ENCODE measurements at places on chromosomes 11 and 22.

DNA sequence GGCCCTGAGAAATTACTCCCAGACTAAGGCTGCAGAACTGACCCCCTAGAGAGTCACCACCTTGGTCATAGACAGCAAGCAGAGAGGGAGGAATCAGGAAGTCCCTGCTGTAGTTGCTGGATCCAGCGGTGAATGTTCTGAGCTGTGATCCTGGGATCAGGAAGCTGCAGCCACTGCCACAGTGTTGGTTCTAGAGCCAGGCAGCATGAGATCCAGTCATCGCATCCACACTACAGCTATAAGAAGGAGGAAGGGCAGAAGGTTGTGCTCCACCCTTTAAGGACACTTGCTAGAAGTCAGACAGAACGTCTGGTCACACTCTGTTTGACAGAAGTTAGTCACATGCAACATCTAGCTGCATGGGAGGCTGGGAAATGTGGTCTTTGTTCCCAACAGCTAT lies 104.7 kb upstream of the OR4B1 start:
- DNase-seq: no peak

DNA sequence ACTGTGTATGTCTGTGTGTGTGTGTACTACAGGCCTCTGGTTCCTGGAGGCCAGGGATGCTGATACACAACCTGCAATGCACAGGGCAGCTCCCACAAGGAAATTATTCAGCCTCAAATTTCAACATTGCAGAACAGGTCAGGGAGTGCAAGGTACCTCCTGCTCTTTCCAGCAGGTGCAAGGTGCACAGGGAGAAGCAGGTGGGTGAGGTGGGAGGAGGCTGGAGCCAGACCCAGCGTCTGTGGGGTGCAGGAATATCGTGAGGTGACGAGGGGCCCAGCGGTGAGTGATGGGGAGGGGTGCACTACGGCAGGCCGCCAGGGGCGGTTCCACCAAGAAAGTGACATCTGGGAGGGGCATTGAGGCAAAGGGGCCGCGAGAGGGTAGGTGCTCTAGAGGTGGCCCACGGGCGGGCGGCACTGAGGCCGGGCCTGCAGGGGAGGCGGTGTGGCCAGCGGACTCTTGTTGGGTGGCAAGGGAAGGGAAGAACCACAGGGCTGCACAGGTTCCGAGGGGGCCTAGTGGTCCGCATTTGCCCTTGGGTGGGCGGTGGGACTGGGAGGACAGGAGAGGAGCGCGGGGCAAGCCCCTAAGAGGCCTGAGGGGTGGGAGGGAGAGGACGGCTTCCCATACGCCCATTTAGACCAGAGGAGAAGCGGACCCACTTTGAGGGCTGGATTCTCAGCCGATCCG lies 21.6 kb downstream of the DGCR6L start:
- no peak for DNase-seq

DNA sequence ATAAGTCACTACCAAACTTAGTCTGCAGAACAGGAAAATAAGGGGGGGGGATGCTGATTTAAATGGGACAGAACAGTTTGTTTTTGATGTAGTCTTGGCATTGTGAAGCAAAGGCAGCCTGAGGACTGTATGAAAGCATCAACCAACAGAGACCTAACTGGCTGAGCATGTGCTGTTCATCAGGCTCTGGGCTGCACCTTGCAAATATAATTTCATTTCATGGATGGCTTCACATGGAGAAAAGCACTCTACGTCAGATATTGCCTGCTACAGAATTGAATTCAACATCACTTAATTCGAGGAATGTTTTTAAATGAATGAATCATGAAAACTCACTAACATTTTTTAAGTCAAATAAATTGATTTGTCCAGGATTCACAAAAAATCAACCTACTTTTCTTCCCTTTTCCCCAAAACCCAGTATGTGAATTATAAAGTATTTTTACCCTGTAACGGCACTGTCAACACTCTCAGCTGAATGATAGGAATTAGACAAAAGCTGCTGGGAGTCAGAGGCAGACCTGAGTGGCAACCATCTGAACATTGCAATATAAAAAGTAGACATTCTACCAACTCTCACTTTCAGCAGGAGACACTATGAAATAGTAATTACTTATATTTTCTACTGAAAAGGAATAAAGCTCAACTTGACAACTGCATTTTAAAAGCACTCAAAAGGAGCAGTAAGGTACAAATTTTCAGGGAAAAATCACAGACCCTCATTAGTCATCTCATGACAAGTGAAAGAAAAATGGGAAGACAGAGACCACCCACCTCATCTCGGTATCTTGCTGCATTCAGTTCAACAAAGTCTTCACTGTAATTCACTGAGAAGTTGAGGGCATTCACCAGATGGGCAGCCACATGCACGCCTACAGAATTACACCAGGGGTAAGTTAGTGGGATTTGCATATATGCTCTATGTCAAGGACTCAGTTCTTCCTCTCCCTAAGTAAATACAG lies 47.5 kb downstream of the NOX4 start:
- DNase-seq: no peak

- DNase-seq: no peak
Measured at GRCh38 chr22:33605221-33605620, 315.1 kb downstream of the LARGE1 start.

DNA sequence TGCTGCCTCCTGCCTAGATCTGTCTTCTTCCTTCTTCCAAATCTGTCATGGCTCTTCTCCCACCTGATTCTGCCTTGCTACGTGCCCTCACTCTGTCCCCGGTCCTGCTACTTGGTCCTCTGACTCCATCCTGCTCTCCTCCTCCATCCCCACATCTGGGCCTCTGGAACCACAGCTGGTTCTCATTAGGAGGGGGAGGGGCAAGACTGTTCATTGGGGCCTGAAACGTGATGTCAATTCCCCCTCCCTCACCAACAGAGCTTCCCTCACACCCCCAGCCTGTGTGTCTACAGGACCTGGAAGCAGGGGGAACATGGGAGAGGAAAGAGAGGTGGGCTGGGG lies 9.1 kb downstream of the DCHS1 start:
- DNase-seq: no peak

DNA sequence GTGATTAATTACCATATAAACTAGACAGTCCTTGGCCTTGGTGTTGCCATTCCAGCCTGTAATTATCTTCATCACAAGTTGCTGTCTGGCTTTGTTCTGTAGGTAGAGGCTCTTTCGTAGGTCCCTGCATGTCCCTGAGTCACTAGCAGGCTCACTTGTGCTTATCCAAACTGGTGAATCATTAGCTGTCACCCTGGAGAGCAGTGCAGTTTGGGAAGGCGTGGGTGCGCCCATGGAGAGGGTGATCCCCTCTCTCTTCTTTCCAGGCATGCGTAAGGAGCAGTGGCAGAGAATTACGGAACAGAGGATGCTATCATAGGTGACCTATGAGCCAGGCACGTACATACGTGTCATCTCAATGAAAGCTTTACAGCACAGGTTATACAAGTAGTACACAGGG lies 11.0 kb upstream of the EHF start:
- no peak for DNase-seq

GRCh38 chr11:8715501-8715900 lies 32.9 kb downstream of the RPL27A start:
- DNase-seq: no peak

- peak; percentile 95 for DNase-seq
Measured at GRCh38 chr22:19970479-19971275, 29.1 kb upstream of the TXNRD2 start.

DNA sequence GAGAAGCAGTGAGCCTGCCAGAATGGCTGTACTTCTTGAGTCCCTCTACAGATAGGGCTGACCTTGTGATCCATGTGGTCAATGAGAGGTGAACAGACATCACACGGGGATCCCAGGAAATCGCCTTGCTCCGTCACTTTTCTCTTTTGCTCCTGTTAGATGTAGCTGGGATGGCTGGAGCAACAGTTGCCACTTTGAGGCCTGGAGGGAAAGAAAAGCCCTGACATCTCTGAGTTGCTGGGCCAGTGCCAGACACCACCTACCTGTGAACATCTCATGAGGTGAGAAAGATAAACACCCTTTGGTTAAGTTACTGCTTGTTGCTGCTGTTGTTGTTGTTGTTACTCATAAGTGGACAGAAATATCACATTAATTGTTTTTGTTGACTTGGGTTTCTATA lies 840.3 kb downstream of the TBC1D22A start:
- no peak for DNase-seq

DNA sequence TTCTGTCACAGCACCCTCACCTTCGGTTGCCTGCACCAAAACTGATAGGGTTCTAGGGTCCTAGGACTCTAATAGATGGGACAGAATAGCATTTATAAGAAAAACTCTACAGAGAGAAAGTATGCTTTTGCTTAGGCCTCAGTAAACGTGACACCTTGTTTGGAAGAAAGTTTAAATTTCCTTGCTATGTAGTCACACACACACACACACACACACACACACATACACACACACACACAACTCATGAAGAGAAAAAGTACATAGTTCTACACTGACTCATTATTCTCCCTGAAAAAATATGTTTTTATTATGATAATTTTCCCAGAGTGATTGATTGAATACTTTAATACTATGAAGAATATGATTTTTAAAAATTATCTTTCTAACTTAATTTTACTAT lies 220.8 kb upstream of the SNX19 start:
- no peak for DNase-seq

DNA sequence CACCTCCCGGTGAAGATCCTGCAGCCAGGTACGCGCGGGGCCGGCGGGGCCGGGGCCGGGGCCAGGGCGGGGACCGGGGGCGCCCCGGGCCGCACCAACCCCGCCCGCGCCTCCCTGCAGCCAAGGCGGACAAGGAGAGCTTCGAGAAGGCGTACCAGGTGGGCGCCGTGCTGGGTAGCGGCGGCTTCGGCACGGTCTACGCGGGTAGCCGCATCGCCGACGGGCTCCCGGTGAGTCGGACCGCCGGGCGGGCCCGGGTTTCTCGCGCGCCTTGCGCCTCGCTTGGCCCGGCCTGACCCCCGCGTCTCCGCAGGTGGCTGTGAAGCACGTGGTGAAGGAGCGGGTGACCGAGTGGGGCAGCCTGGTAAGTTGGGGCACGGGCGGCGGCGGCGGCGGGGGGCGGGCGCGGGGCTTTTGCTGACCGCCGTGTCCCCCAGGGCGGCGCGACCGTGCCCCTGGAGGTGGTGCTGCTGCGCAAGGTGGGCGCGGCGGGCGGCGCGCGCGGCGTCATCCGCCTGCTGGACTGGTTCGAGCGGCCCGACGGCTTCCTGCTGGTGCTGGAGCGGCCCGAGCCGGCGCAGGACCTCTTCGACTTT lies 531 bp downstream of the PIM3 start:
- DNase-seq: no peak

DNA sequence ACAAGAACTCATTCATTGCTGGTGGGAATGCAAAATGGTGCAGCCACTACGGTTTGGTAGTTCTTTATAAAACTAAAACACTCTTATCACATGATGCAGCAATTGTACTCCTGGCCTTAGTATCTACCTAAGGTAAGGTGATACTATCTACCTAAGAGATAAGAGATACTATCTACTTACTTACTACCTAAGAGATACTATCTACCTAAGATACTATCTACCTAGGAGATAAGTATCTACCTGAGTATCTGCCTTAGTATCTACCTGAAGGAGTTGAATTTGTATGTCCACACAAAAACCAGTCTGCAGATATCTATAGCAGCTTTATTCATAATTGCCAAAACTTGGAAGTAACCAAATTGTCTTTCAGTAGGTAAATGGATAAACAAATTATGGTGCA lies 29.0 kb upstream of the SMCO4 start:
- DNase-seq: no peak

GRCh38 chr11:58617976-58618557 lies 4.4 kb upstream of the CNTF start:
- DNase-seq: no peak

DNA sequence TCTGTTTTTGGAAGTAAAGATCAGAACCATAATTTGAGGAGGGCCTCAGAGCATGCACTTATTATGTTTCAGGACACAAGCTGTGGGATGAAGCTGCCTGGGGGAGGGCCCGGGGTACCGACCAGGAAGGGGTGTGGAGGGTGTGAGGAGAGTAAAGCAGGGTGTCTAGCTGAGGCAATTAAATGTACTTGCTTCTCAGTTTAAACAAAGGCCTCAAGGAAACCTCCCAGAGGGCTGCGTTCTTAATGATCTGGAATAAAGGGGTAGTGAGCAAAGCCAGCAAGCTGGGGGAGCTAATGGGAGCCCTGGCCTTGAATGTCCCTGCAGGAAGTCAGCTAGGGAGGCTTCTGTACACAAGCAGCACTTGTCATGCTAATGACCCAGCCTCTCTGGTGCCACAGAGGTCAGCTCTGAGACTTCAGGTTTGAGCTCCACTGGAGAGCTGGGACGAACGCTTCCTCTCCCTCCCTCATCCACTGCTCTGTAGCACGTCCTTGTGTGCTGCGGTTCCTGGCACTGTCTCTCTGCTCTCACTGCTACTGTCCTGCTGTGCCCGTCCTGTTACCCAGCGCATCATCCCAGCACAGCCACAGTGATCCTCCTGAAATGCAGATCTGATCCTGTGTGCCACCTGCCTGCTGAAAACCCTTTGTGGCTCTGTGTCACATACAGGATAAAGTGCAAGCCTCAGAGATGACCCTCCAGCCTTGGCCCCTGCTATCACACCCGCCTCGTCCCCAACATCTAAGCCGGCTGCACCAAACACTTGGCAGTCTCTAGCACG lies 159.7 kb downstream of the DBX1 start:
- DNase-seq: no peak

DNA sequence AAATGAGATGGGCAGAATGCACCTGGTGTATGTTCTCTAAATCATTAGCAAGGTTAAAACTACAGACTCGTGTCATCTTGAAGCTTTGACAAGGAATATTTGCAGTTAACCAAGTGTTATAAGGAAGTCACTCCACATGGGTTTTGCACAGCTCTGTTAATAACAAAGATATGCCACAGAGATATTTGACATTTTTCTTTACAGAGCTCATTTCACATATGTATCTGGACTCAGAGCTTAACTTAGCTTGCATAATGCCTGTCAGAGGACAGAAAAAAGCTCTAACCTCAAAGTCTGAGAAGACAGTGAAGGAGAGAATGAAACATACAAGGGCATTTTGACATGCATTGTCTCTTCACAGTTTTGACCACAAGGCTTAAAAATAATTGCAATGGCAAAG lies 105.5 kb downstream of the C11orf87 start:
- no peak for DNase-seq

- DNase-seq: no peak
Measured at GRCh38 chr11:66317322-66317722, 478 bp upstream of the CD248 start.

- DNase-seq: no peak
Measured at GRCh38 chr11:83235825-83236224, 42.3 kb downstream of the ANKRD42 start.

GRCh38 chr11:58654908-58655296 lies 32.4 kb downstream of the CNTF start:
- DNase-seq: no peak
